Urinary bladder (tissue), 4 donors: ENCODE measurements at places on chromosomes 7 and 10. TPM values are rescaled to one million over a fixed set of nuclear protein-coding genes. Genes with fewer than 3 reads are reported as not detected.

HSPA12A gene
- total RNA-seq, result 24.4 TPM

EFCAB10 gene
- not detected for total RNA-seq

SYNPO2L gene
- 0.79 TPM for total RNA-seq

SRRM3 gene
- 0.58 TPM for total RNA-seq

TMEM168 gene
- total RNA-seq, result 84.2 TPM

RBM17 gene
- total RNA-seq, result 59.6 TPM

PROSER2 gene
- total RNA-seq, result 3.2 TPM

CALML5 gene
- not detected for total RNA-seq

GIMAP4 gene
- 43.9 TPM for total RNA-seq

AKR1C8 gene
- not detected for total RNA-seq

GPR141 gene
- total RNA-seq, result 3.1 TPM

AGAP6 gene
- total RNA-seq, result 8.2 TPM

CNNM1 gene
- total RNA-seq, result 1.6 TPM

FGFBP3 gene
- 1.5 TPM for total RNA-seq

TRIP6 gene
- 38.0 TPM for total RNA-seq

KCNK18 gene
- total RNA-seq, result not detected
